GM19239 (cell line): ENCODE measurements at places on chromosomes 1 and 21.
A peak's percentile ranks its signal among the peaks of the same experiment; 100 is the strongest.

GRCh38 chr1:209883341-209883971 is 54.6 kb upstream of the SYT14 start:
- DNase-seq: no peak

- DNase-seq: no peak
These were observed 73.6 kb upstream of the LYST start for GRCh38 chr1:235940285-235940684.

DNA sequence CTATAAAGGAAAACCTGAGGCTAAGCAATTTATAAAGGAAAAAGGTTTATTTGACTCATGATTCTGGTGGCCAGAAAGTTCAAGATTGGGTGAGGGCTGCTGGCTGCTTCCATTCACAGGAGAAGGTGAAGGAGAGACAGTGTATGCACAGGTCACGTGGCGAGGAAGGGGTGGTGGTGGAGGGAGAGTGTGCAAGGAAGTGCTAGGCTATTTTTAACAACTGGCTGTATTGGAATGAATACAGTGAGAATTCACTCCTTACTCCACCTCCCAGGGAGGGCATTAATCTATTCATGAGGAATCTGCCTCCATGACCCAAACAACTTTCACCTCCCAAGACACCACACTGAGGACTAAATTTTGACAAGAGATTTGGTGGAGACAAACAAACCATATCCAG is 51.0 kb downstream of the SYDE2 start:
- DNase-seq: no peak

DNA sequence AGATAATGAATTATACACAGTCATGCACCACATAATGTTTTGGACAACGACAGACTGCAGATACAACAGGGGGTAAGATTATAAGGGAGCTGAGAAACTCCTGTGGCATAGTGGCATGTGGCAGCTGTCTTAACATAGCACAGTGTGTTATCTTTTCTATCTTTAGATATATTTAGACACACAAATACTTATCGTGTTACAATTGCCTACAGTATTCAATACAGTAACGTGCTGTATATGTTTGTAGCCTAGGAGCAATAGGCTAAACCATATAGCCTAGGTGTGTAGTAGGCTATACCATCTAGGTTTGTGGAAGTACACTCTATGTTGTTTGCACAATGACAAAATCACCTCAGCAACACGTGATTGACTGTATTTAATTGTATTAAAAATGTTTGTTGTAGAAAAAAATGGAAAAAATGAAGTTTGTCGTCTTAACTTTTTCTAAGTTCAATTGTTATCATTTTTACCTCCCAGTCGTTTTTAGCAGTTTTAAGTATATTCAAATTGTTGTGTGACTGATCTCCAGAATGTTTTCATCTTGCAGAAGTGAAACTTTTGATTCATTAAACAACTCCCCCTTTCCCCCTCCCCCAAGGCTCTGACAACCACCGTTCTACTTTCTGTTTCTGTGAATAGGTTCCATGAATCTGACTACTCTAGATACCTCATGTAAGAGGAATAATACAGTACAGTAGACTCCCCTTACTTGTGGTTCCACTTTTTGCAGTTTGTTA is 351.0 kb upstream of the B3GALT2 start:
- peak; percentile 12 for DNase-seq

GRCh38 chr1:29936031-29936544 is 699.8 kb downstream of the PTPRU start:
- DNase-seq: no peak

DNA sequence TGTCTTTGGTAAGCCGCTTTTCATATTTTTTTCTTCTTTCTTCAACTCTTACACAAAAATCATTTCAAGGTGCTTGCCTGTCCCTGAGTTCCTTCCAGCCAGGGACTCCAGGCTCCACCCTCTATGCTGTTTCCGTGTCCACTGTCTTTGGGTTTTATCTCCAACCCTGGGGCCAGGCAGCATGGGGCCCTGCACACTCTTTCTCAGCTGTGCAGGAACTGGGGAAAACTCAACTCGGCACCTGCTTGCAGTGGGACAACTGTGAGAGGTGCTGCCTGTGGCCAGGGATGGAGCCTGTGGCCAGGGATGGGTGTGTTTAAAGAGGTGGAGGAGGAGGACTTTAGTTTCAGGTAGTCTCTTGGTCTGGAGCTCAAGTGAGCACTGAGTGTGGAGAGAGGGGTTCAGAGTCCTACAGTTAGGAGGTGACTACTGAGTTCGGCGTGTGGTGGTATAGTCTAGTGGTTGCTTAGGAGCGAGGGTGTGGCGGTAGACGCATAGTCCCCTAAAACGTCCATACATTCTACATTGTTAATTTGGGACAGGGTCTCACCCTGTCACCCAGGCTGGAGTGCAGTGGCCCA is 13.4 kb downstream of the TNFRSF8 start:
- DNase-seq: no peak

DNA sequence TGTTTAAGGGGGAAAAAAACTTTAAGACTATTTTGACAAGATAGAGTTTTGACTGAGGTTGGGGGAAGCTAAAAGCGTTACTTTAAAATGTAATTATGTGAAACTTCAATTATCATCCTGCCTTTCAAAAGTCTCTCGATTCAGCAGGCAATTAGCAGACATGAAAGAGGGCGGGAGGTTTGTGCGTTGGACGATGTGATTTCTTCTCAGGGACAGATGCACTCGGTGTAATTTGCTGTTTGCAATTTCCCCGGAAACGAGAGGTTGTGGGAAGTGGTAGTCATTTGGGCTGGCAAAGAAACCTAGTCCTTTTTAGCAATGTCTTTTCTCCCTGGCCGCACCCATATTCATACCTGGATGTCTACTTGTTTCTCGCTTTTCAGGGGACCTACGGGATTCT is 27.1 kb downstream of the KAZN start:
- no peak for DNase-seq

- no peak for DNase-seq
These were observed 40.1 kb downstream of the SORT1 start for GRCh38 chr1:109357616-109358015.

GRCh38 chr1:199931666-199932377 is 95.7 kb upstream of the NR5A2 start:
- no peak for DNase-seq

DNA sequence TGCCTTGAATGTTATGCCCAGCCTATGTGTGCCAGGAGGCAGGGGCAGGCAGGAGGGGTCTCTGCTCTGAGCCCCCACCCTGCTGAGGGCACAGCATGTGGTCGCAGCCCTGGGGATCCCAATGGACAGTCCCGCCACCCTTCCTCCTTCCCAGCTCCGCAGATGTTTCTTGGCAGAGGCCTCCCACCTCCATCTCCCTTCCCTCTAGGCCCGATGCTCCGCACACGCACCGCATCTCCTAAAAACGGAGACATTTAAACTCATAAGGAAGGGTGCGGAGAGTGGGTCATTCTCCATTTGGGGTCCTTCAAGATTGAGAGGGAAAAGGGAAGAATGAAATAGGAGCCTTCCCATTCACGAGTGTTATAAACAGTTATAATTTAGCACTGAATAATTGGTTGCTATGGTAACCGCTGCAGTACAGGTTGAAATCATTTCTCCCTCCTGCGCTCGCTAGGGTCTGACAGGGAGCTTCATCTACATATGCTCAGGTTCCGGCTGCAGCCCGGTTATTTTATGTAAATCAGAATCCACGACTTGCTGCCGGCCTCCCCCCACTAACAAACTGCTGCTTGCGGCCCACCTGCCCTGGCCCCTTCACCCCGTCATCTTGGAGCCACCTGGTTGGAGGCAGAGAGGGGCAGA is 16.0 kb downstream of the CHD5 start:
- no peak for DNase-seq

DNA sequence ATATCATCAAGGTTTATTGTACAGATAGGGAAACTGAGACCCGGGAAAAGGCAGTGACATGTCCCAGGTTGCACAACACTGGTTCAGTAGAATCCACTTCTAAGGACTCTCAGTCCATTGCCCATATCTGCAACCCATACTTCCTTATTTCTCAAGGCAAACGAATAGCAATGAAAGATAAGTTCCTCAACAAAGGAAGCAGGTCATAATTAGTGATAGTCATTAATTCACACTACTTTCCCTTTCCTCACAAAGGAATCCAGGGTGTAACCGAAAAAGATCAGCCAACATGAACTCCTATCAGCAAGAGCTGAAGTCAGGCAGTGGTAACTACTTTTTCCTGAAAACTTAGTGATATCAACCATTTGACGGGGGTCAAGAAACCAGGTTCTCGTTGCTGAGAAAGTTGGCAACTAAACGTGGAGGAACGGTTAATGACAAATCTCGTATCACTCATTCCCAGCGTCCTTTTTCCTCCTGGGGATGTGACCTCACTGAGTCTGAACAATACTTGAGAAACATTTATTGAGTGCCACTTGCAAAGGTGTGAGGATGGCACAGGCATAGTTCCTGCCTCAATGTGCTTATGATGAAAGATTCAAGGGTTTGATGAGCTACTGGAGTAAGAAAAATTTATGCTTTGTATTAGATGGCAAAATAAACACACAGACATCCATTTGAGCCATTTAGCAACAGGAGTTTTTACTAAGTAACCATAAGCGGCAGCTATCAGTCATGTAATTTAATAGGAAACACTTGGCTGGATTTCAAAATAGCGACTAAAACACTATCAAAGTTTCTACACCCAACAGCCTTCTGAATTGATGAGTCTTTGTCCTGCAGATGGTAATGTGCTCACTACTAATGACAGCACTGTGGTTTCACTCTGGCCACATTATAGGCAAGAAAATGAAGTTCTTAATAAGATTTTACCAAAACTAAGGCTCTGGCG is 82.3 kb downstream of the PLPP3 start:
- no peak for DNase-seq

GRCh38 chr21:43845386-43845785 is 19.6 kb upstream of the AGPAT3 start:
- no peak for DNase-seq

GRCh38 chr1:15260418-15261154 is 13.6 kb downstream of the FHAD1 start:
- DNase-seq: no peak

DNA sequence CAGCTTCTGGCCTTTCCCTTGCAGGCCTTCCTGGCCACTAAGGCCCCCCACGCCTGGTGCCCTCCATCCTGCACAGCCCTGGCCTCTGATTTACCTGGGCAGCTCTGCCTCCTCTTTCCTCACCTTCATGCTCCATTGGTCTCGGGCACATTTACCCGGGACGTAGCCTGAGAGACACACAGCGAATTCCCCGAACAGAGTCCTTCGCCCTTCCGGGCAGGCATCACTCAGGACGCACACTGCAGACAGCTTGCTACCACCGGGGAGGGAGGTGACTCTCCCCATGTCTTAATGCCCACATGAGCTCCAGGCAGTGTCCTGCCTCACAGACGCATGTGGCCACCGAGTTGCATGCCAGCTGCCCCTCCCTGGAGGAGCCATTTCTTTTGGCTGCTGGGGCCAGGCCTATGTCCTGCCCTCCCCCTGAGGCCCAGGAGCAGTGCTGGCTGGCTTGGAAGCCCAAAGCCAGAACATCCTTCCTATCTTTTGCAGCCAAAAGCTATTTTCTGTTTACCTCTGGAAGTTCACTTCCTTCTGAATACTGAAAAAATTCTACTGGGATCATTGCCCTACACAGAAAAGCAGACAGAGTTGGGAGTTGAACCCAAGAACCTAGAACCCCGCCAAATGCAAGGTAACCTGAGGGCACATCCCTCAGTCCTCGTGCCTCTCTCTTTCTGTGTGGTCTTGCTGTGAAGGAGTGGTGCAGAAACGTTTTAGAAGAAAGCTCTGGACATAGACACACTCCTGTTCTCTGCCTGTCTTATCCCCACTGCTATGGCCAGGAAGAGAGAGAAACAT is 209.5 kb downstream of the TOMM20 start:
- no peak for DNase-seq

DNA sequence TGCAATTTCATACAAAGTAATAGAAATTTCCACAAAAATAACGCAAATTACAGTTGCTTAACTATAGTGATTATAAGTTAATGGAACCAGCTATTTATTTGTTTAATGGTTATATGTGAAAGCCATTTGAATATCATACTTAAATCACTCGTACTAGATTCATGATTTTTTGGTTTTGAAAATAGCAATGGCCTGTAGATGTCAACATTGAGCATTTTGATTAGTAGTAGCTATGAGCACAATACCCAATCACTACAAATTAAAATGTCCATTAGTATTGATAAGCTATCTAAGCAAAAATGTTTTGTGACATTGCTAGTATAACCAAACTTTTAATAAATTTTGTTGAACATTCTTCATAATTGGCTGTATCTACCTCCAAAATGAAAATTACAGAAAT is 10.0 kb downstream of the COL24A1 start:
- DNase-seq: no peak

DNA sequence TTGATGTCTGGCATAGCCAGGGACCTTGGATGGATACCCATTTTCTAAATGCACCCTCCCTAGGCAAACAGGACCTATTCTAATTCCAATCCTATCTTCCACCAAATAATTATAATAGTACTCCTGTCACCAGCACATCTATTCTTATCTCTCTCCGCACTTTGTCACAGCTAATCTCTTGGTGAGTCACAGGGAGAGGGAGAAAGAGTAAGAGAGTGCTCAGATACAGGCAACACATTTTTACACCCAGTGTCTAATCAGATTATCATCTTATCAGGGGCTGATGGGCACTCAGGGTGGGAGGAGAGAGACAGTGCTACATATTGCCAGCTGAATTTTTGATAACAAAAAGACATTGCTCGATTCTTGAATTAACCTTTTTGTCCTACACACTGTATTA is 275.0 kb upstream of the BEND5 start:
- DNase-seq: no peak

DNA sequence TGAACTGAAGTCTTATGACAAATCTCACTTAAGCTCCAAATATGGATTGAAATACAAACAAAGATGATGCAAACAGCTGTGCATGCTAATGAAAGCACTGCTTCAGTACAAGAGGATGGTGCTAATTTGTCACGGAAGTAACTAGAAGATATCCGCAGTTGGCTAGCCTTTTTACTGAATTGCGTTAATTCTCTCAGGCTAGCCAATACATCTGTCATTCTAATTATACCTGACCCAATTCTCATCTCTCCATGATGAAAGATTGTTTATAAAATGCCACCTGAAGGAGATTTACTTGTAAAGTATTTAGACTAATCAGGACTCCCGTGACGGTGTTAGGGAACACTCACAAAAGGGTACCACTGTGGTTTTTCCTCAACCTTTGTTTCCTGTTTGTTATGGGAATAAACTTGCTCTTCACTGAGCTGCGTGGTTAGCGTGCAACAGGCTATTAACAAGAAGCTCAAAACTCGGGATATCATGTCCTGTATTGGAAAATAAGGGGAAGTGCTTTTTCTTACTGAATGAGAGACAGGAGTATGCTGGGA is 162.5 kb downstream of the APP start:
- no peak for DNase-seq

DNA sequence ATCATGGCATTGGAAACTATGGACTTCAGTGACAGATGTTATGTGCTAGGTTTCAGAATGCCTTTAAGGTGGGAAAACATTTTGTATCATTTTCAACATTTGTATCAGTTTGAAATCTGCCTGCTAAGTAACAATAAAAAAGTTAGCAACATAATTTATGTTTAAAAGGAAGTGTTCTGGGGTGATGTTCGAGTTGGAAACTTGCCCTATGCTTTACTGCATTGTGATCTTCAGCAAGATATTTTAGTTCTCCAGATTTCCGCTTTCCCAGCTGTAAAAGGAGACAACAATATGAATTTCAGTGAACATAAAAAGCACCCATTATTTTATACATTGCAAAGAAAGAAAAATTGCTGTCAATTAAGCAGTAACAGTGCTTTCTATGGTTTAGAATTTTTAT is 187.4 kb downstream of the DISC1 start:
- no peak for DNase-seq
